ENCODE measurements at places on chromosomes 1 and 21.

GRCh38 chr1:94383966-94384408, 34.2 kb upstream of the ABCD3 start:
- DNase-seq: no peak

- DNase-seq: no peak
Observed at GRCh38 chr21:41683815-41684214, 83.0 kb downstream of the RIPK4 start.

GRCh38 chr1:226029568-226030225, 30.6 kb upstream of the SDE2 start:
- no peak for DNase-seq

DNA sequence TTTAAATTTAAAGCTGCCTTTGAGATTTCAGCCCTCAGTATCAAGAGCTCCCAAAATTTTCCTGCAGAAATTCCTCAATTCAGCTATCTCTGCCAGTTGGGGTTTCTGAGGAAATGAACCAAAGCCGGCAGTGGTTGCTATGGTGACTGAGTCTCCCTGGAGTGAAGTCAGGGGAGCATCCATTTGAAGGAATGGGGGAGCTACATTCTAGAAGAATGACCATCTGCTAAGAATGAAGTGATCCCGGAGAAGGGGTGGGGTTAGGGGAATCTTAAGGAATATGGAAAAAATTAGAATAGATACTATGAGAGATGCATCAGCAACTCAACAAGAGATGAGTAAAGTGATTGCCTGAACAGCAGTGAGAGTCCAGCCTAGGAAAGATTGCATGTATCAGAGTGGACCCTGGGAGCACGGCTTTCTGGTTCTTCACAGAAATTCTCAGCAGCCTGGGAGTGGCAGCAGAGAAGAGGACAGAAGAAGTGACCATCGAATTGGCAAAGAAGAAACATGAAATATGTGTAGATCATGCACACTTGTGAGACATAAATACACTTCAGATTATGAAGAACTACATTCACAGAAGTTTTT, 94.7 kb downstream of the CHD1L start:
- DNase-seq: no peak

- DNase-seq: no peak
Observed at GRCh38 chr1:179775009-179775408, 31.9 kb downstream of the FAM163A start.

- DNase-seq: no peak
Observed at GRCh38 chr1:194598098-194598497, 1411.7 kb upstream of the B3GALT2 start.

DNA sequence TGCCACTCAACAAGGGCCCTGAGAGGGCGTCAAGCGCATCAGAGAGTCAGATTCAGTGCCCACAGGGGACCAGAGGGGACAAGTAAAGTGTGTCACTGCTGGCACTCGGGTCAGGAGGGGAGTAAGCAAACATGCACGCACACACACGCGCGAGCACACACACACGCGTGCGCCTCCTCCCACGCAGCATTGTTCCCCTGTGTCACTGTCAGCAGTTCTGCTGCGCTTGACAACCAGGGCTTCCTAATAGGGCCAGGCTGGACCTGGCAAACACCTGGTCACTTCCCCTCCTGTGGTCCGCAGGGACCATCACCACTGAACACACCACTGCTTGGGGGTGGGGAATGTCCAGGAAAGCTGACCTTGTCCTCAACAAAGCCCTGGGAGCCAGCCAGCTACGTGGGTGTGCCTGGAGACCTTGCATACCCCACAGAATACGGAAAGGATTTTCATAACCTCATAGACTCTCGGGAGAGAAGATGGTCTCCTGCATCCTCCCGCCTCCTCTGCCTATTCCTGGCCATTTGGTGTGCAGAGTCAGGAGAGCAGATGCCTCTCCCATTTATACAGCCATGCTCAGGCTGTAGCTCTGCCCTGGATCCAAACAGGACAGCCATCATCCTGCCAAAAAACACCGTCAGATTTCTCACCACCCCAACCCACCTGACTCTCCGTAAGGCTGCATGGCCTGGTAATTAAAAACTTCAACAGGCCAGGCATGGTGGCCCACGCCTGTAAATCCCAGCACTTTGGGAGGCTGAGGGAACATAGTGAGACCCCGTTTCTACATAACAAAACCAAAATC, 73.2 kb downstream of the SSBP3 start:
- DNase-seq: peak; percentile 24

- no peak for DNase-seq
Observed at GRCh38 chr1:33655496-33655895, 183.1 kb downstream of the ZSCAN20 start.

DNA sequence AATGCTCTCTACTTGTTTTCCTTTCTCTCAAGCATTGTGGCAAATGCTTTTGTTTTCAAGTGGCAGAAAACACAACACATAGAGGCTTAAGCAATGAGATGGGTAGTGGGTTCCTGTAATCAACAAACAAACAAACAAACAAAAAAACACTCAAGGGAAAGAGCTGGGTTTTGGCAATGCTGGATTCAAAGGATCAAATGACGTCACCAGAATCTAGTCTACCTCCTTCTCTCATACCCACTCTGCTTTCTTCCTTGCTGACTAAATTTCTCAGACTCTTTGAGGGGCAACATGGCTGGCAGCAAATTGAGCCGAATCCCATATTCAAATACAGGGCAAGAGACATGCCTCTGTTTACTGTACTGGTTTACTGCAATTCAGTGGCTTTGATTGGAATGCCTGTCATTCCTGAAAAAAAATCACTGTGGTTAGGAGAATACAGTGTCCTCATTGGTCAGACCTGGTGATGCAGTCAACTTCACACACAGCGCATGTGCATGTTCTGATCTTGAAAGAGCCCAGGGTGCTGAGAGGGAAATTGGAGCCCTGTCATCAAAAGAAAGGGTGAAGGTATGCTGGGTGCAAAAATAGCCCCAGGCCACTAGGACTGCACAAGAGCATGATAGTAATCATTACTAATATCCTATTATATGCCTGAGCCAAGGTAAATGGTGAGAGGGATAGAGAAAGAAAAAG, 356.2 kb downstream of the KCTD3 start:
- no peak for DNase-seq

GRCh38 chr21:46041183-46041582, 56.7 kb upstream of the COL6A2 start:
- DNase-seq: no peak

DNA sequence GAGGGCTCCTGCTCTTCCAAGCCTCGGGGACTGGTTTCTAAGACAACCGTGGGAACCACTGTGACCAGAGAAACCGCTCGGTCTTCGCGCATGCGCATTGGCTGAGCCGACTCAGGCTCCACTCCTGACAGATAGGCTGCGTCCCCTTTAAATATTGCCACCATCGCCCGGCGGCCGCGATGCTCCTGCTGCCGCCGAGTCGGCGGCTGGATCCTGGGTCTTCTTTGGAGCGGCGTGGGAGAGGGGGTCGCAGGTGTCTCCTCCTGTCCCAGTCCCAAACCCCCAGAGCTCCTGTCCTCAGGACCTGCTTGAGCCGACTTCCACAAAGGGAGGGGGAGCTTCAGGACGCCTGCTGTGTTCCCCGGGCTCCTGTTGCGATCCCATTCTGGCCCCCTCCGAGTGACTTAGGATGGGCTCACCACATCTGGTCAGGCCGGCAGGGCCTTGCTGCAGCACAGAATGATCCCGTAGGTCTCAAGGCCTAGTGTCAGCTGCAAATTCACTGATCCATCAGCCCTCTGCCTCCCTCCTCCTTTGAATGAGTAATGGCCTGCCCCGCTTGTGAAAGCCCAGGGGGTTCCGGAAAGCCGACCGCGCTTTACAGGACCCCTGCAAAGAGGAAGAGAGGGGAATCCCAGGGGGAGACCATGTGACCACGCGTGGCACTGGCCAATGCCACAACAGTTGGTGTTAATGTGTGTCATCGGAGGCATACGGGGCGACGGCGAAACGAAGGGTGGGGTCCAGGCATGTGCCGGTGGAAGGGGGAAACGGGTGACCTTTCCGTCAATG, 683.2 kb upstream of the TPTE start:
- DNase-seq: no peak

GRCh38 chr1:111825217-111825616, 69.5 kb downstream of the DDX20 start:
- no peak for DNase-seq

- no peak for DNase-seq
Observed at GRCh38 chr1:52028328-52028727, 5.3 kb downstream of the KTI12 start.

GRCh38 chr1:4137621-4138415, 237.7 kb upstream of the C1orf174 start:
- DNase-seq: no peak

DNA sequence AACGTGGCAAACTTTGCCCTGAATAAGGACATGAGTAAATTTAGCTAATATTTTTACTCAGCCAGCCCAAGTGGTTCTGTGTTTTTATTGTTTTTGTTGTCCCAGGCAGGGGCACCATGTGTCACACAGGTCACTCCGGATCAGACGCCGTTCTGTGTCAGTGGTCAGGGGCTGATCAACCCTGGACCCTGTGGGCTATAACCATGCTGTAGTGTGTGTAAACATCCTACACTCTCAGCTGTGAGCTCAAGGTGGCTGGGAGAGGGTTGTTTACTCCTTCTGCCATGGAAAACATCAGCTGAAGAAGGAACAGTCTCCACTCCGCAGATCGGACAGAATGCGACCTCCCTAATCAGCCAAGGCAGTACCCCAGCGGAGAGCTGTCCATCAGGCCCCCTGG, 26.5 kb upstream of the KCNQ4 start:
- DNase-seq: no peak

DNA sequence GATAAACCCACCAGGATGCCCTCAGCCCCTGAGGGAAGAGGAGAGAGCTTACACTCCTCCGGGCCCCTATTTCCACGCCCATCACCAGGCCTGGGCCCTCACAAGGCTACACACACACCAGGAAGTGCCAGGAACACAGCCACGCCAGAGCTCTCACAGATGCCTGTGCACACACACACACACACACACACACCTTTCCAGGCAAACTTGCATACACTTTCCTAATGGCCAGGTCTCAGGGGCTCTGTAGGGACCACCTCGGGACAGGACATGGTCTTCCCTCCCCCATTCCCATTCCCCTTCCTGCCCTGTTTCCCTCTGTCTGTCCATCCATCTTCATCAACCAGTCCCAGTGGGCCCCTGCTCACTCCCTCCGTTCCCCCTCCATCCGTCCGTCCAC, 9.7 kb upstream of the EPHA2 start:
- DNase-seq: no peak

DNA sequence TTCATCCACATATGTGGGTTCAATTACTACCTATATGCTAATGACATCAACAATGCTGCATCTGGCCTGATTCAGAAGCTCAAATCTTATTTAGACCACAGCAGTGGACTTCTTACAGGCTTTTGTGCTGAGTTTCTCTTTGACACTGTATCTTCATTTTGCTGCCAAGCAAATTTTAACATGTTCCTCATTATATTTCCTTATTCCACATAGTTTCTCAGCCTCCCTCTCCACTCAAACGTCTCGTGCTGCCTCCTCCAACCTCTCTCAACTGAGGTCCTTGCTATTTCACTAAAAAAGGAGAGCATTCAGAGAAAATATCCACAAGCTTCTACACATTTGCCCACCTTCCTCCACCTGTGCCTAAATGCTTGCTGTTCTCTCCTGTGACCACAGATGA, 6.5 kb downstream of the TDRKH start:
- no peak for DNase-seq

- peak; percentile 64 for DNase-seq
Observed at GRCh38 chr1:108708691-108709660, 3.7 kb upstream of the FNDC7 start.

GRCh38 chr1:46183079-46183847, 7.0 kb upstream of the P3R3URF start:
- no peak for DNase-seq

DNA sequence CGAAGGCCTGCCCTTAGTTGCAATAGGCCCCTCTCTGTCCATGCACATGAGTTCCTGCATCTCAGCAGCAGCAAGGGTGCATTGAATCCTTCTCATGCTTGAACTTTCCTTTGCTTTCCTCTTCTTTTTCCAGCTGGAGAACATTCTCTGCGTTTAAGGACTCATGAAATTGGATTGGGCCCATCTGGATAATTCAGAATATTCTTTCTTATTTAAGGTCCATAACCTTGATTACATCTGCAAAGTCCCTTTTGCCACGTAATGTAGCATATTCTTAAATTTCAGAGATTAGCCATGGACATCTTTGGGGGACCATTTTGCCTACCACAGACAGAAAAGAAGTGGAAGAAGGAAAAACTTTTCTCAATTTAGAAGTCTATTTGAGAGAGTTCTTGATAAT, 159.7 kb upstream of the C21orf91 start:
- DNase-seq: no peak

Measured in hematopoietic multipotent progenitor cell treated with erythropoietin and hydrocortisone succinate and interleukin-3 and kit ligand, for 4 days (in vitro differentiated cells).